ENCODE measurements at places on chromosomes 5 and 9. TPM values are rescaled to one million over a fixed set of nuclear protein-coding genes. Genes with fewer than 3 reads are reported as not detected.

The STPG3 gene
- not detected for total RNA-seq

The ZNF474 gene
- total RNA-seq: 0.64 TPM

The SLC25A2 gene
- total RNA-seq: 1.9 TPM

The FBXO4 gene
- 1.0 TPM for total RNA-seq

The AQP7 gene
- total RNA-seq: not detected

The HTR1A gene
- 1.2 TPM for total RNA-seq

DNA sequence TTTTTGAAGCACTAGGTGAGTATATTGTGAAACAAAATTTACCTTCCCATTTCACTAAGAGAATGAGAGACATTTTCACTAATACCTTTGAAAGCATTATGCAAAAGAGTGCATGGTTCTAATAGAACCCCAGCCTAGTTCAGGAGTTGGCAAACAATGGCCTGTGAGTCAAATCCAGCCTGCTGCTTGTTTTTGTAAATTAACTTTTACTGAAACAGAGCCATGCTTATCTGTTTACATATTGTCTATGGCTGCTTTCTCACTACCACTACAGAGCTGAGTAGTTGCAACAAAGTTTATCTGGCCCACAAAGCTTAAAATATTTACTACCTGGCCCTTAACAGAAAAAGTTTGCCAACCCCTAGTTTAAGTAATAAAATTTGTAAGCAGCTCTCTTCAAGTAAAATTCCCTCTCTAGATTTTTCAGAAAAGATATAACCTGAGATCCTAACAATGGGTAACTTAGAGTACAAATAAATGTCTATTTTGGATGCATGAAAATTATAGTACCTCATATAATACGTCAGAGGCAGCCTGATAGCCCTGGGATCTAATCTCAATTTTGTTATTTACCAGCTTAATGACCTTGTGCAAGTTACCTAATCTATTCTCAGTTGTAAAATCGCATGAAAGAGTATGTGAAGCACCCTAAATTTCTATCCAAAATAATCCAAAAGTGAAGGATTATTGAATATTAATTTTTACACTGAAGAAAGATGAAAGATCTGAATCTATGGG, 50.7 kb upstream of the ARL15 start:
- DNase-seq: no peak

- no peak for DNase-seq
These were observed 96.3 kb upstream of the TMEM161B start for GRCh38 chr5:88364991-88365390.

DNA sequence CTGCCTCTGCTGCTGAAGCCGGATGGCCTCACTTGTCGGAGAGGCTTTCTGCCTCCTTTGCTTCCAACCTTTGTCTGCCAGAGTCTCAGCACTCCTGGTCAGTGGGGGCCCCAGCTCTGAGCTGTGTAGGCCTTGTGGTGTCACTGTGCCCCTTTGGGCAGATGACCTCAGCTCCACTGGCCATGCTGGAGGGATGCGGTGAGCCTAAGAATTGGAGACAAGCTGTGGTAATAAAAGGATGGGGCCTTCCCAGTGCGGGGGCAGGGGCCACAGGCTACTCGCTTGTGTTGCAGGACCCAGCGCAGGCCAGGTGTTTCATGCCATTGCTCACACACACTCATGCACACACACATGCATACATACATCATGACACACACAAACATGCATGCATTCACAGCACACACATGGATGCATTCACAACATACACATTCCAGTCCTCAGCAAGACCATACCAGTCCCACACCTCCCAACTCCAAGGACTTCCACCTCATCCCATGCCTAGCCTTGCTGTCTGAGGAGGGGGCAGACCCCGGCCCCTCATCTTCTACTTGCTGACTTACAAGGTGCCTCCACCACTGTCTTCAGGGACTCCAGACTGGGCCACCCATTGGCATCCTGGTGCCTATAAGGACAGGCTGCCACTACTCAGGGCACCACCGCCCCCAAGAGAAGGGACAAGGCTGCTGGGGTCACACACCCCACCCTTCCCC, 237.7 kb downstream of the SYK start:
- no peak for DNase-seq

DNA sequence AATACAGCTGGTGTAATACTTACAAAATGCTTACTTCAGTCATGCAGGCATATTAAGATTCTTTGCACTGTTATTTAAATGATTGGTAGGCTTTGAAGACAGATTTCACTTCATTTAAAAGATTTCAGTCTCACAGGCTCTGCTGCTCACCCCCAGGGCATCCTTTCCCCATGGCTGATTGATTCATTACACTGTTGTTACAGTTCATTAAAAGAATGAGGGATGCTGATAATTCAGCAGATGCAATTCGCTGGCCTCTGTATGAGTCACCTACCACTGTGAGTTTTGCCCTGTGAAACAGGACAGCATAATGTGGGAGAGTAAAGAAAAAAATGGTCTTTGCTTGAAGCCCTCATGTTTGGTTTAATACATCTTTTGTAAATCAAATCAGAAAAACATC, 246.9 kb downstream of the CYLC2 start:
- DNase-seq: no peak

- no peak for DNase-seq
These were observed 311.3 kb downstream of the SPATA31D1 start for GRCh38 chr9:82299870-82300269.

GRCh38 chr5:96720408-96720807, 58.2 kb downstream of the CAST start:
- DNase-seq: no peak

DNA sequence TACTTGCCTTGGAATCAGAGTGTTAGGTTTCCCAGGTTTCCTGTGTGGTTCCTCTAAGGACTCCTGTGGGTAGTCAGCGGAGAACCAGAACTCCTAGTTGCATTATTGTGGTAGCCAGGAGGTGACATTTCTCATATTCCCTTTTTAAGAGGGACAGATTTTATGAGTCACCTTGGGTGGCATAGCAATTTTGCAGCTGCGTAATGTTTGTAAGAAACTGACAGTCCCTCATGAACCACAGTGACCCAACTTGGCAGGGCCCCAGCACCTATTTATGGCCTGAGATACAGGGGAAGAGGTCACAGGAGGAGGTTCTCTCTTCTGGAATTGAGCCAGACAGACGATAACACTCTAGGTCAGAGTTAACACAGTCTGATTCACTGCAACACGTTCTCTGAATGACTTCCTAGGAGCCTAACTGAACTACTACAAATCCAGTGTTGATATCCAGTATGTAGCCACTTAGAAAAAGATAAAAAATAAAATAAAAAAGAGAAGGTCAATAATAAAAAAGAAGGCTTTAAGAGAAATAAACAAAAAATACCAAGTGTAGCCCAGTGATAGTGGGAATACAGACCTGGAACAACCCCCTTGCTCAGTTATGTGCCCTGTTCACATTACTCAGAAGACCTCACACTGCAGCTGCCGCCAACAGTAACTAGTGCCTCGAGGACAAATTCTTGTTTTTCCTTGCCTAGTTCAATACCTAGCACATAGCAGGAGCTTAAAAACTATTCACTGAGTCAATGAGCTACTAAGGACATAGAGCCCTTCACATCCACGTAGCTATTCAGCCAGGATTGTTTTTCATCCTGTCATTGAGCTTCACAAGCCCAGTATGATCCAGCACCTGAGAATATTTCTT, 50.7 kb upstream of the VLDLR start:
- no peak for DNase-seq

DNA sequence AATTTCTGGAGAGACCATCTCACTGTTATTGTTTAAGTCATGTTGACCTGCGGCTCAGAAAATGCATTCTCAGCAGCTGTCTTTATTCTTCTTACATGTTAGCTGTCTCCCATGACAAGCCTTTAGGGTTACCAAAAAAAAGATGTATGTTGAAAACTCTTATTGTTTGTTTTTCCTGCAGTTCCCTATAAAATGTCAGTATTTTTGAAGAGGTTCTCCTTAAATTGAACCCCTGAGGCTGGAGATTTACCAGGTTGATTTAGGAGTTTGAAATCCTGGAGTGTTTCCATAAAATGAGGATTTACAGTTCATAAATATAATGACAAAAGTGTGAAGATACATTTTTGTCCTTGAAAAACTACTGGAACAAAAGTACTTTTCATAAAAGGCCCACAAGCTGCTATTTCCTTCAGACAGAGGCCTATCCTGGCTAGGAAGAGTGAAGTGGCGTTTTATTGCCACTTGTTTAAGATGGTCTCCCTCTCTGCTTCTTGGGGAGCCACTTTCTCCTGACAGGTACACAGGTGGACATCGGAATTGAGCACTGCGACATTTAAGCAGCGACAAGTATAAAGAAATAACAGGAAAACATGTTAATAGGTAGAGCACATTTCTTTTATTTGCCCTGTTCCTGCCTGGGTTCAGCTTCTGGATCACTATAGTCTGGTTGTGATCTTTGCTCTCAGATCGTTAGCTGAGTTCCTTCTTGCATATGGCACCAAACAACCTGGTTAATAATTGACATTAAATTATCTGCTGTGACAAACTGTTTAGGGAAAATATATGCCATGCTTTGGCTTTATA, 344.8 kb upstream of the RPS23 start:
- DNase-seq: no peak

DNA sequence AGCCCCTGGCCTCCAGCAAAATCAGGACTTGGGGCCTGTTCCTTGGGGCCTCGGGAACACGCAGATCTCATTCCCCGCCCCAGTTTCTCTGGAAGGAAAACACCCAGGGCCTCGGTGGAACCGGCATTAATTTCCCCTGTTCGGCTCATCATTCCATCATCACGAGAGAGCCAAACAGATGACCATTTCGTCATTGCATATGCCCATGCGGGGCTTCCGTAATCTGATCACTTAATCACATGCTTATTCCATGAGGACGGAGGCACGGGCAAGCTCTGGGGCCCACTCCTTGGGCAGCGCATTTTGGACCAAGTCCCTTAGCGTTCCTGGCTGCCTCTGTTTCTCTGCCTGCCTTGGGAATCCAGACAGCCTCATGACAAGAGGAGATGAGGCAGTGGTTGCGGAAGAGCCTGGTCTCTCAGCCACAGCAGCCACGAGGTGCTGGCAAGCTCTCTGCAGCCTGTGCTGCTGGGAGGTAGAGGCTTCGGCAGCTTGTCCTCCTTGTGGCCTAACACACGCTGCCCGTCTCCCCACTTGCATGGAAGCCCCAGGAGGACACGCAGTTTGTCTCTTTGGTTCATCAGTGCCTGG, 65.0 kb upstream of the IER5L start:
- no peak for DNase-seq

GRCh38 chr9:98501819-98502218, 206.9 kb downstream of the GABBR2 start:
- DNase-seq: no peak

DNA sequence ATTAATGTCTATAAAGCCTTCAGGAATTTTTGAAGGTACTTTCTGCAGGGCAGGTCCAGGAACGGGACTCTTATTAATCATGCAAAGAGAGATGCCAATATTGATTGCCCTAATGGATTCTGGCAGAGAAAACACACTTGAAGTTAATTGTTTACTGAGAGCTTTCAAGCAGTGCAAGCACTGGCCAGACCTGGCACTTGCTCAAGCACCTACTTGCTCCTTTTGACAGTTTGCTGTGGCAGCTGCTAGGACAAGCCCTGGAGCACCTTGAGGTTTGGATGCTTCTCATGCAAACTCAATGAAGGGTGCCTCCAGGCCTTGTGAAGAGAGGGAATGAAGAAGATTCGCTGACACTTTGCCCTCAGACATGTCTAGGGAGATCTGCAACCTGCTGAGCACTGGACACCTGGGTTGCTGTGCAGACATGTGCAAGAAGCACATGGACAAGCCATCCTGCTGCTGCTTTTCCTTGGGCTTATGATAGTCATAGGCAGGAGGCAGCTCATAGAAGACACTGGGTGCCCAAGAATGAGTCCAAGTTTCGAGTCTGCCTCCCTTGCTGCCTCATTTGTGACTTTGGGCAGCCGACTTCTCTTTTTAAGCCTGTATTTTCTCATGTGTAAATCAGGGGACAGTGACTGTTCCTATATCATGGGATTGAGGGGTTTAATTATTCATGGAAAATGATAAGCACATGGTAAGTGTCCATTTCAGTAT, 88.8 kb upstream of the EQTN start:
- DNase-seq: no peak

DNA sequence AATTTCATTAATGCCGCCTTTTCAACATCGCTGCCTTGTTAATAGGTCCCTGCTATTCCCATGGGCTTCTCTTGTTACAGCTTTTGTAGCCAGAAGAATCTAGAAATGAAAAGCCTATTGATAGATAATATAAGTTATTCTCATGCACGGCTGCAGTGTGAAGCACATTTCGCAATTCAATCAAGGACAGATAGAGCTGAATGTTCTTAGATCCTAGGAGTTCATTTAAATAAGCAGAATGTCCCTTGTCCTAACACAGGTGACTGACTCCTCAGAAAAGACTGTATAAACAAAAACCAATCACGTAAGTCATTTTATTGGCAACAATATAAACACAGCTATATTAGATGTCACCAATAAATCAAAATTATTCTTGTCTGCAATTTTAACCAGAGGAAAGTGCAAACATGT, 9.4 kb downstream of the GLIS3 start:
- no peak for DNase-seq

DNA sequence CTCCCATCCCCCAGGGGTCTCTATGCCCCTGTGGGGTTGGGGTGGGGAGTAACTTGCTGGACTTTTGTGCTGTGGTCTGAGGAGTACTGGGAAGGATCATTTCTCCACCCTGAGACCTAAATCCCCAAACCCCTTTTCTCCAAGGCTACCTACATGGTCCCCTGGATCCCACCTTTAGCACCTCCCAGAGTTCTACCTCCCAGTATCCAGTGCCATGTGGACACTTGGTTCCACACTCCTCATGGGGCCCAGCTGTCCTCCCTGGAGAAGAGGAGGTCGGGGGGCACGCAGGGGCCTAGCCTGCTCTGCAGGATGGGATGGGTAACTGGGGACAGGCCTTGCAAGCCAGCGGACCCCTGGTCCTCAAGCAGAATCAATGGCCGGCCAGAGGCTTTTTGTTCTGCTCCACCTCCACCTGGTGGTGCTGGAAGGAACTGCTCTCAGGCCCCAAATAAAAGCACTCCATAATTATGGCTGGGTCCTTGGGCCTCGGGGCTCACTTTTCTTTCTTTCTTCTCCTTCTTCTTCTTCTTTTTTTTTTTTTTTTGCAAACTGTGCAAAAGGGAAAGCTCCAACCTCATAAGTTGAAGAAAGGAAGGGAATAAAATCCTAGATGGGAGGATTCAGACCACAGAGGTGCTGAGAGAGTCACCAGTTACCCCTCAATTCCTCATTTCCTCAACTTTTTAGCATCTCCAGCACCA, 68.4 kb downstream of the PSD2 start:
- peak; percentile 85 for DNase-seq

GRCh38 chr5:14818931-14819790, 52.4 kb downstream of the ANKH start:
- DNase-seq: no peak

DNA sequence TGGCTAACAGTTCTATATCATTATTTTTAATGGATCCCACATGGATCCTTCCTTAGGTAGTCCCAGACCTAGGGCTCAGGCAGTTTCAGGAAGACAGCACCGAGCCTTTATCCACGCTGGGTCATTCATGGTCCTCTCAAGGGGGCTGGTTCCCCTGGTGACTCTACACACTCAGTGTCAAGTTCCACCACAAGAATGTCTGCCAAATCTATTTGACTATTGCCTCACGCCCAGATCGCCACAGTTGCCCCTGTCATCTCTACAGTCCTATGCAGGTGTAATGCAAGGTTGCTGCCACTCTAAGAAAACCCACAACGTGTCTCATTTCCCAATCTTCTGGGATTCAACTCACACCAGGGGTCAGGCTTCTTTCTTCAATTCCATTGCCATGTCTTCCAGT, 8.0 kb upstream of the ZNF366 start:
- DNase-seq: no peak

Measured in glutamatergic neuron (in vitro differentiated cells).